Vagina (tissue), 2 donors: ENCODE measurements at places on chromosomes 1 and 21.
A peak's percentile ranks its signal among the peaks of the same experiment; 100 is the strongest.

- no peak for DNase-seq
- H3K36me3 ChIP-seq = peaks cover 4% of the 10 kb centered on the region
- H3K4me3 ChIP-seq = peak overlapping the region; percentile 95
- peak overlapping the region; percentile 96 for H3K27ac ChIP-seq
- H3K4me1 ChIP-seq = peaks cover 48% of the 10 kb centered on the region
Observed at GRCh38 chr1:160204526-160205241, 500 bp upstream of the PEA15 start.

DNA sequence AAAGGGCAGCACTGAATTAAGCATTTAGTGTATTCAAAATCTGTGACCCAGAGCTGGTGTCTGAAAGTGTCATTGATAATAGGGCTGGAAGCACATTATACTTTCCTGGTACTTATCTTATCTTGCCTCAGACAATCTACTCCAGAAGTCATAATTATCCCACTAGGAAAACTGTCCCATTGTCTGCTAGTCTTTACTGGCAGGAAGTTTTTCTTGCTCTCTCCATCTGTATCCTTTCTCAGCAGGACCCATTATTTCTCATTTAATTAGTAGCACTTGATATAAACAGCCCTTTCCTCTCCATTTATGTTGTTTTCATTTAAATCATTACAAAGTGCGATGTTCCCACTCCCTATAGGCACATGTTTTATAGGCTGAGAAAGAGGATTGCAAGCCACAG lies 36.5 kb upstream of the BARHL2 start:
- DNase-seq = no peak
- H3K36me3 ChIP-seq = no peaks in the 10 kb centered on the region
- no peaks in the 10 kb centered on the region for H3K27me3 ChIP-seq
- H3K4me1 ChIP-seq = no peaks in the 10 kb centered on the region

DNA sequence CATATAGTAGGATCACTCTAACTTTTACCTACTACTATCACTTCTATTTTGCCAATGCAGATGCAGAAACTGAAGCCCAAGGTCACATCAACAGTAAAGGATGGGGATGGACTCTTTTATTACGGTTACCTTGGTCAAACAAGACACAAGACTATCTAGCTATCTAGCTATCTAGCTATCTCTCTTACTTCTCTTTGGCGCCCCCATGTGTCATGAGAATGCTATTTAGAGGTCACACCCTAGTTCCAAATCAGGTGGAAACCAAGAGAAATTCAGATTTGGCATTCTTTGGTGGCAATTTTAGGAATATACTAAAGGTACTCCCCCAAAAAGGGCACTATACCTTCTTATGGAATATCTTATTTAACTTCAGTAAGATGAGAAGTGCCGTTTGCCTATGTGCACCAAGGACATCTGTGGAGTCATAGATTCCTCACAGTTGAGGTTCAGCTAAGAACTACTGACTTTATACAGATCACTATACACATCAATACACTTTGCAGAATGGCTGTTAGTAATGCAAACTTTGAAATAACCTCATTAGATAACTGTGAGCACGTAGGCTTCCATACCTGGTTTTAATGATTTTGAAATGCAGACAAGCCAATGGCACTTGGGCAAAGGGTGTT lies 6.7 kb downstream of the ZNF648 start:
- DNase-seq = no peak
- no peaks in the 10 kb centered on the region for H3K4me1 ChIP-seq
- H3K4me3 ChIP-seq = no peak overlapping the region
- no peaks in the 10 kb centered on the region for H3K36me3 ChIP-seq
- no peak overlapping the region for H3K27ac ChIP-seq
- H3K27me3 ChIP-seq = no peaks in the 10 kb centered on the region

- no peaks in the 10 kb centered on the region for H3K4me1 ChIP-seq
- DNase-seq = no peak
- H3K36me3 ChIP-seq = no peaks in the 10 kb centered on the region
- no peaks in the 10 kb centered on the region for H3K27me3 ChIP-seq
- H3K27ac ChIP-seq = no peak overlapping the region
Observed at GRCh38 chr1:207250431-207250830, 71.0 kb upstream of the CD55 start.

GRCh38 chr21:40070871-40071270 lies 203.6 kb downstream of the PCP4 start:
- no peak for DNase-seq
- H3K4me3 ChIP-seq = no peak overlapping the region
- H3K27ac ChIP-seq = no peak overlapping the region
- H3K4me1 ChIP-seq = no peaks in the 10 kb centered on the region

GRCh38 chr1:173117761-173118160 lies 67.0 kb upstream of the TNFSF18 start:
- H3K4me1 ChIP-seq = peaks cover 8% of the 10 kb centered on the region
- H3K27ac ChIP-seq = no peak overlapping the region
- no peak for DNase-seq
- H3K36me3 ChIP-seq = no peaks in the 10 kb centered on the region
- no peak overlapping the region for H3K4me3 ChIP-seq

DNA sequence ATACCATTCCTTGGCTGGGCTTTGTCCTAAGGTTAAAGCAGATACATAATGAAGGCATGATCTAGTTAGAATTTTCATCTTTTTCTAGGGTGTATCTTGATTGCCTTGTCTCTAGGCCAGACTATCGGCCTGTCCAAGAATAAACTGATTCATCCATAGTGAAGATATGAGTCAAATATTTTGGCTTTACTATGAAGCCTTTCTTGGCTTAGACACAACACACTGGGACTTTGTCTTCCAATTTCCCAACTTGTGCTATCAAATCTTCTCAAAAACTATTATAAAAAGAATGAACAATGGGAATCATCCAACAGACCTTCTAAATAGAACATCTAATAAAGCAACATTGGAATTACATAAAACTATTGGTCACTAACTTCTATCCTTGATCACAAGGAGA lies 64.8 kb downstream of the WARS2 start:
- no peak for DNase-seq
- no peaks in the 10 kb centered on the region for H3K27me3 ChIP-seq
- H3K36me3 ChIP-seq = no peaks in the 10 kb centered on the region
- peaks cover 6% of the 10 kb centered on the region for H3K4me1 ChIP-seq
- H3K4me3 ChIP-seq = no peak overlapping the region

DNA sequence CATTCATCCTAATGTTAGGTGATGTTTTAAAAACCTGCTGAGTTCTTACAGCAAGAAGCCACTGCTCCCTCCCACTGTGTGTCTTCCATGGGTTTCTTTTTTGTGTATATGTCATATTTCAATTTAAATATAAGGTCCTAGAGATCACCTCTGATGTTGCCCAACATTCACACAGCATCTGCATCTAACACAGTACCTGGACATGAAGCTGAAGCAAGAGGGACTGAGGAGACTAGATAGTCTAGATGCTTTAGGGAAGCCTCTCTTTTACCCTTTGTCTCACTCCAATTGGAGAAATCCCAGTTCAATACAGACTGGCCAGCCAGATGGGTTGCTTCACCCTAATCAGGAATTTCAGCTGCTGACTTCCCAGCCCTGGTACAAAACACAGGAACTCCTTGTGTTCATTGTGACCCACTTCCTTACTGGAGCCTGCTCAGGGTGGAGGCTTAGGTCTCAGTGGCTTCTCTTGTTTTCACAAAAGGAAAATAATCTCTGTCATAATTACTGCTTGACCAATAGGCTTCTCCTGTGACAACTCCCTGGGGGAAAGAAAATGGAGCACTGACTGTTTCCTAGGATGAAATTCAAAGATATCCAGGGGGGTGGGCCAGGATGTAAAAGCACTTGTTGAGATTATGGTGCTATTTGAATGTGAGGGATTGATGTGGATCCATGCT lies 17.3 kb downstream of the BTG2 start:
- no peak overlapping the region for H3K4me3 ChIP-seq
- H3K36me3 ChIP-seq = no peaks in the 10 kb centered on the region
- no peak for DNase-seq
- H3K4me1 ChIP-seq = peaks cover 63% of the 10 kb centered on the region
- peak overlapping the region; percentile 35 for H3K27ac ChIP-seq

DNA sequence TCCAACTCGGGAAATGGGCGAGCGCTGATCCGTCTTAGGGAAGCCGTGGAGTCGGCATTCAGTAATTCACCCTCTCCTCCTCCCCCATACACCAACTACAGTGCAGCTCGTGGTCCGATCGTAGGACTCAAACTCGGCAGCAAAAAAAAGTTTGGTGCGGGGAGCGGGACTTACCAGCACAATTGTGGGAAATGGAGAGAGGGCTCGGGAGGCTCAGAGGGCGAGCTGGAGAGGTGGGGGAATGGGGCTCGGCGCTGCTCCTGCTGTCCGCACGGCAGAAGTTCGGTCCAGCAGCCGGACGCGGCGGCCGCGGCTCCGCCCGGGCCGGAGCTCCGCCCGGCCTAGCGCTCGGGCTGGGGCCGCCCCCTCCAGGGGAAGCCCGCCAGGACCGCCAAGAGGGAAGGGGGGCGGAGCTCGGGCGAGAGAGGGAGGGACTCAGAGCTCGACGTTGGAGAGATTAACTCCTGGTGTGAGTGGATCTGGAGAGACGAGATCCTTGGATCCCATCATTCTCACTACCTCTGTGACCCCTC lies 676 bp upstream of the PIAS3 start:
- peaks cover 20% of the 10 kb centered on the region for H3K4me1 ChIP-seq
- H3K4me3 ChIP-seq = peak overlapping the region; percentile 88
- DNase-seq = peak; percentile 94
- H3K27ac ChIP-seq = peak overlapping the region; percentile 86
- peaks cover 23% of the 10 kb centered on the region for H3K36me3 ChIP-seq
- no peaks in the 10 kb centered on the region for H3K27me3 ChIP-seq

- H3K27ac ChIP-seq = no peak overlapping the region
- no peak overlapping the region for H3K4me3 ChIP-seq
- H3K27me3 ChIP-seq = no peaks in the 10 kb centered on the region
Observed at GRCh38 chr1:205330150-205330549, 8.6 kb upstream of the NUAK2 start.

GRCh38 chr1:49364676-49365075 lies 588.0 kb upstream of the BEND5 start:
- no peak overlapping the region for H3K27ac ChIP-seq
- H3K36me3 ChIP-seq = no peaks in the 10 kb centered on the region
- H3K4me3 ChIP-seq = no peak overlapping the region
- no peak for DNase-seq

- no peaks in the 10 kb centered on the region for H3K36me3 ChIP-seq
- H3K27me3 ChIP-seq = no peaks in the 10 kb centered on the region
- H3K27ac ChIP-seq = peak overlapping the region; percentile 83
- peaks cover 38% of the 10 kb centered on the region for H3K4me1 ChIP-seq
- DNase-seq = no peak
Observed at GRCh38 chr1:3625151-3625907, 514 bp downstream of the TPRG1L start.

DNA sequence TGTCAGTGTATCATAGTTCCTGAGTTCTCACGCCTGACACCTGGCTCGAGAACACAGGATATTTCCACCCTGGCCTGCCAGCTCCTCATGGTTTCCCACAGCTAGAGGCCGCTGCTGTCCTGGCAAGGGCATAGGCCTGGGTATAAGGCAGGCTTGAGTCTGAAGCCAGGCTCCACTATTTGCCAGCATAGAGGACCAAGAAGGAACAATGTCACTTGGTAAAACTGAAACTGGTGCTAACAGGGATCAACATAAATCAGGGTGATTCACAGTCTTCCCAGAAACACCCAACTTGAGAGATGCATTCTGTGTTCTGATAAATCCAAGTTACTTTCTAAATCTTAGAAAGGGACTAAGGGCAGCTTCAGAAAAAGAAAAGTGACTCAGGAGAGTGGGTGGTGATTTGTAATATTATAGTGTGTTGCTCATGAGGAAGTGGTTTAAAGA lies 6.9 kb upstream of the S100A2 start:
- H3K4me3 ChIP-seq = no peak overlapping the region
- peaks cover 22% of the 10 kb centered on the region for H3K4me1 ChIP-seq
- peak overlapping the region; percentile 59 for H3K27ac ChIP-seq
- H3K36me3 ChIP-seq = no peaks in the 10 kb centered on the region

DNA sequence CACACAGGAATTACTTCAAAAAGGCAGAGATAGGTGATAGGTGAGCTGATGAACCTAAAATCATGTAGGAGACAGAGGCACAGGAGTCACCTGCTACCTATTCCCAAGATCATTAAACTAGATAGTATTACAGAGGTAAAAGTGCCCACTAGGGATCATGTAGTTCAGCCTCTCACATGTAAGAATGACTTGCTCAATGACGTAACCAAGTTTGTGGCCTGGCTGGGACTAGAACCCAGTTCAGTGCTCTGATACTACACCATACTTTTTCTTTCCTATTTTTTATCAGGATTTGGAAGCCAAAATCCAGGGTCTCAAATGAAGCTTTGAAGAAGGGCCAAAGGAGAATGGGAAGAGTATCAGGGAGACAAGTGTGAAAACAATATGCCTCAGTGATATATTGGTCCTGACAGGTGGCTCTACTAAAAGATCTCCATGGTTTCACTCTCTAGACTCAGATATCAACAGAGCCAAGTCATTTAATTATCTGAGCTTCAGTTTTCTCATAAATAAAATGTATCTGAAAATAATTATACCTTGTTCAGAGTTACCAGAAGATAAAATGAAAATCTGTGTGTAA lies 87.3 kb upstream of the SLFNL1 start:
- peak overlapping the region; percentile 17 for H3K4me3 ChIP-seq
- DNase-seq = no peak
- H3K36me3 ChIP-seq = peaks cover 11% of the 10 kb centered on the region
- peaks cover 32% of the 10 kb centered on the region for H3K4me1 ChIP-seq
- no peaks in the 10 kb centered on the region for H3K27me3 ChIP-seq

GRCh38 chr1:229717786-229718576 lies 91.9 kb downstream of the URB2 start:
- no peaks in the 10 kb centered on the region for H3K36me3 ChIP-seq
- H3K4me1 ChIP-seq = no peaks in the 10 kb centered on the region
- DNase-seq = no peak
- no peak overlapping the region for H3K4me3 ChIP-seq
- H3K27me3 ChIP-seq = no peaks in the 10 kb centered on the region

- peak overlapping the region; percentile 64 for H3K4me3 ChIP-seq
- peak overlapping the region; percentile 77 for H3K27ac ChIP-seq
- peaks cover 19% of the 10 kb centered on the region for H3K4me1 ChIP-seq
- no peaks in the 10 kb centered on the region for H3K27me3 ChIP-seq
- DNase-seq = no peak
Observed at GRCh38 chr21:26964170-26964778, 2.6 kb downstream of the ADAMTS5 start.

- H3K27me3 ChIP-seq = no peaks in the 10 kb centered on the region
- no peak for DNase-seq
- no peaks in the 10 kb centered on the region for H3K36me3 ChIP-seq
Observed at GRCh38 chr1:115793162-115793561, 24.6 kb upstream of the CASQ2 start.
